ENCODE measurements at places on chromosomes 11 and 22. TPM values are rescaled to one million over a fixed set of nuclear protein-coding genes. Genes with fewer than 3 reads are reported as not detected.
A peak's percentile ranks its signal among the peaks of the same experiment; 100 is the strongest.

GRCh38 chr11:64856382-64857227 is 12.2 kb upstream of the CDC42BPG start:
- no peak for DNase-seq

DNA sequence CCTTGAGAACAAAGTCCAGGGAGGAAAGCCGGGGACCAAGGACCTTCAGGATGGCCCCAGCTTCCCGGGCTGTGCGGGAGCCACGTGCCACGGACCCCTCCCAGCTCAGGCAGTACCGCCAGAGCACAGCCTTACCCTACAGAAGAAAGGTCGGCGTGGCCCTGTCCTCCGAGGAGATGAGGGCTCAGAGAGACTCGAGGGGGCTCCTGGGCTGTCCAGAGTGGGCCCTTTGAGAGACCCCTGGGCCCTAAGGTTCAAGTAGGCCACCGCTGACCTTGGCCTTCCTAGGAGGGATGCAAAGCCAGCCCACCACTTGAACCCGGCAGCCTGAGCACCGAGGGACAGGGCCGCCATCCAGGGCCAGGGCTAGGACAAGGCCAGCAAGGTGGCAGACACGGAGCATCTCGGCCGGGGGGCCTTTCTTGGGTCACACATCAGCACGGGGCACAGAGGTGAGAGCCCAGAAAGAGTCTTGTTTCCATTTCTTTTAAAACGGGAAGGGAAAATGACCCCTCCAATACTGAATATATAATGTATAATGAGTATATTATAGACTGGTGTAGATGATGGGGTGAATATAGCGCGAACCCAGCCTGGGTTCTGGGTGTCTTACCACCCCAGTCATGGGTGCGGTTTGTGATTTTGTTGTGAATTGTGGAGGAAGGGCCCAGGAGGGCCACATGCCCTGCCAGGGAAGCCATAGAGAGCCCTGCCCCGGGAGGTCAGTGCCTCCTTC is 34.4 kb upstream of the PPARA start:
- DNase-seq, result no peak

GRCh38 chr11:6249770-6250555 is 9.7 kb upstream of the CCKBR start:
- no peak for DNase-seq

The YPEL4 gene
- 0.82 TPM for total RNA-seq

The TEF gene
- 7.0 TPM for total RNA-seq

- DNase-seq, result peak; percentile 38
Measured at GRCh38 chr22:44336962-44337677, 24.4 kb upstream of the SHISAL1 start.

The NAGA gene
- 17.8 TPM for total RNA-seq

GRCh38 chr11:2137202-2138067 is 1.8 kb downstream of the IGF2 start:
- peak; percentile 82 for DNase-seq

DNA sequence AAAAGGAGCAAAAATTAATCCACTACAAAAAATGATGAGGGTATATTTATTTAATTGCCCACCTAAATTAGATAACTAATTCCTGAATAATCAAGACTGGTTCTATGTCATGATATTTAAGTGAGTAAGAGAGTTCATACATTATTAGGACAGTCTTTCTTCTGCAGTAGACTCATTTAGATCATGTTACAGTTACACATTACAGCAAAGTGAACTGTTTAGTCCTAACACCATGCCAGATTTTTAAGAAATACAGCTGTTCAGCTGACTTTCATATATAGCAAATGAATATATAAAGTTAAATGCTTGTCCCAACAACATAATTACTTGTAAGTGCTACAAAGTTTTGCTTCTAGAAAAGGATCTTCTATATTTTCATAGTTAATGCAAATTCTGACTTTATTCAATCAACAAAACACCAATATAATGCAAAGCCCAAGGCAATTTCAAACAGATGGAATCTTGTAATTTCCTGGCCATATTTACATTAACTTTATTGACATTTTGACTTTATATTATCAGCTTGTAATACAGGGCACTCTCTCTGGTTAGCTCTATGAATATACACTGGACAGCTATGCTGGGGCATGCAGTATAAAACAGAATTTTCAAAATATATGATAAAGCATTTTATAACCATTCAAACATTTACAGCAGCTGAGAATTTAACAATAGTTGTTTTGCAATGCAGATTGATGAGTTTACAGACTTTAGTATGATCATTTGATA is 45.7 kb upstream of the TP53AIP1 start:
- DNase-seq, result no peak

DNA sequence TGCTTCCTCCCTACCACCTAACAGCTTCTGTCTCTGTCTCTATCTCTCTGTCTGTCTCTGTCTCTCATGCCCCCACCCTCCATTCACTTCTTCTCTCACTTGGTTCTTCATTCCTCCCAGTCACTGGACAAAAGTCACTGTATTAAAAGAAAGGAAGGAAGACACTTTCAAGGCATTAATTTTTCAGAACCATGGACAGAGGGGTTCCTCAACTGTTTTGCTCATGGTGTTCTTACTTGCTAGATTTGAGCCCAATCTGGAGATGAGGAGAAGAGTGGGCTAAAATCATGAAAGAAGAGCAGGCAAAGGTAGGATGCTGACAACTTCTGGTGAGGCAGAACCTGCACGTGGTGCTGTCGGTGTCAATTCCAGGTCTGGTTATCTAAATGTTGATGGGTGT is 116.7 kb upstream of the LARGE1 start:
- peak; percentile 62 for DNase-seq

GRCh38 chr11:46676436-46677158 is 23.8 kb downstream of the ARHGAP1 start:
- no peak for DNase-seq

The OR52E8 gene
- not detected for total RNA-seq

The RBM14 gene
- total RNA-seq, result 83.1 TPM

The PNPLA3 gene
- total RNA-seq, result 23.4 TPM

The ZDHHC8 gene
- total RNA-seq, result 47.6 TPM

- DNase-seq, result no peak
Measured at GRCh38 chr11:61950035-61950547, at the start of gene BEST1. BEST1 (plus strand) TSS chr11:61950351; CDS start chr11:61951807, 1,456 bp downstream.

The SMTNL1 gene
- total RNA-seq, result not detected

- no peak for DNase-seq
Measured at GRCh38 chr11:130042093-130042591, 27.6 kb upstream of the APLP2 start.

GRCh38 chr11:79081471-79082031 is 359.3 kb downstream of the TENM4 start:
- DNase-seq, result no peak

The SLC5A12 gene
- total RNA-seq, result 1.4 TPM

- peak; percentile 9 for DNase-seq
Measured at GRCh38 chr11:7220636-7221035, 31.1 kb upstream of the SYT9 start.

- DNase-seq, result no peak
Measured at GRCh38 chr11:112885744-112886433, 75.3 kb upstream of the NCAM1 start.

The ZP1 gene
- not detected for total RNA-seq

GRCh38 chr11:84130646-84131427 is 844.7 kb upstream of the CCDC90B start:
- DNase-seq, result no peak

GRCh38 chr22:44067033-44067432 is 42.9 kb downstream of the PARVB start:
- no peak for DNase-seq

DNA sequence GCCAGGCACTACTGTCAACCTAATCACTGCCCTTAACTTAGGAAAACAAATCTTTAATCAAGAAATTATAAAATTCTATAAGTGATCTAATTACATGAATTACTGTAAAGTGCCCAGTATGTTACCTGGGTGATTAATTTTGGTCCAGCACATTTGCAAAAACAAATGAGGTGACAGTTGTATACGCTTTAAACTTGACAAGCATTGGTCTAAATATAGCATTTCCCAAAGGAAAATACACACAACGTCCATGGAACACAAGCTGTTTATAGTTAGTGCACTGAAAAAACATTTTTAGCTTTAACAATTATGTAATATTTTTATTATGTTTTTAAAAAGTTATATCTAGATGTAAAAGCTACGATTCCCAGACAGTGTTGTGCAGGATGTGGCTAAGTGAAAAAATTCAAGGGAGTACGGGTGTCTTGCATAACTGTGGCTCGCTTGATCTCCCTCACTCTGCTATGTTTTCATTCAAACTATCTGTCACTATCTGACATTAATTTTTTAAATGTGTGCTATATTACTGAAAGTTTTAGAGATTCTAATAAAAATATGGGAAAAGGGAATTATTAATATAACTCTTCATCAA is 38.8 kb downstream of the PGR start:
- no peak for DNase-seq

The ZPR1 gene
- 52.0 TPM for total RNA-seq

- no peak for DNase-seq
Measured at GRCh38 chr11:47940904-47941649, 39.3 kb upstream of the PTPRJ start.

GRCh38 chr11:81829976-81830375 is 903.7 kb downstream of the FAM181B start:
- no peak for DNase-seq

GRCh38 chr22:44924710-44925109 is 85.1 kb downstream of the PHF21B start:
- no peak for DNase-seq

- DNase-seq, result no peak
Measured at GRCh38 chr11:13984616-13985450, 22.3 kb downstream of the SPON1 start.

GRCh38 chr11:133917921-133918607 is 38.7 kb downstream of the IGSF9B start:
- peak; percentile 66 for DNase-seq

- no peak for DNase-seq
Measured at GRCh38 chr11:13897646-13898276, 64.8 kb upstream of the SPON1 start.

DNA sequence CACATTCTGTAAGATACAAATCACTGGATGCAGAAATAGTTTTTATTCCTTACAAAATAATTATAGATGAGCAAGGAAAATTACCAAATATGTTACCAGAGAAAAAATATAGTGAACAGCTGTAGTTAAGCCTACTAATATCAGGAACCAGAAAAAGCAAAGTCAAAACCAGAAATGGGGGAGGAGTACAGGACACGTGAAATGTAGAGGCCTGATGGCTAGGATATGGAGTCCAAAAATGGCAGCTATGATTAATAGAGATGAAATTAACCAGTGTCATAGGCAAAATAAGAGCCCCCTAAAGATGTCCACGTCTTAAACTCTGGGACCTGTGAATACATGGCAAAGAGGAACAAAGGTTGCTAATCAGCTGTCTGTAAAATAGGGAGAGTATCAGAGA is 34.1 kb downstream of the MRE11 start:
- DNase-seq, result no peak

- DNase-seq, result no peak
Measured at GRCh38 chr22:44927463-44928135, 82.2 kb downstream of the PHF21B start.

The RAG1 gene
- total RNA-seq, result 1.4 TPM

- DNase-seq, result no peak
Measured at GRCh38 chr22:36818010-36818642, 1.3 kb upstream of the PVALB start.

DNA sequence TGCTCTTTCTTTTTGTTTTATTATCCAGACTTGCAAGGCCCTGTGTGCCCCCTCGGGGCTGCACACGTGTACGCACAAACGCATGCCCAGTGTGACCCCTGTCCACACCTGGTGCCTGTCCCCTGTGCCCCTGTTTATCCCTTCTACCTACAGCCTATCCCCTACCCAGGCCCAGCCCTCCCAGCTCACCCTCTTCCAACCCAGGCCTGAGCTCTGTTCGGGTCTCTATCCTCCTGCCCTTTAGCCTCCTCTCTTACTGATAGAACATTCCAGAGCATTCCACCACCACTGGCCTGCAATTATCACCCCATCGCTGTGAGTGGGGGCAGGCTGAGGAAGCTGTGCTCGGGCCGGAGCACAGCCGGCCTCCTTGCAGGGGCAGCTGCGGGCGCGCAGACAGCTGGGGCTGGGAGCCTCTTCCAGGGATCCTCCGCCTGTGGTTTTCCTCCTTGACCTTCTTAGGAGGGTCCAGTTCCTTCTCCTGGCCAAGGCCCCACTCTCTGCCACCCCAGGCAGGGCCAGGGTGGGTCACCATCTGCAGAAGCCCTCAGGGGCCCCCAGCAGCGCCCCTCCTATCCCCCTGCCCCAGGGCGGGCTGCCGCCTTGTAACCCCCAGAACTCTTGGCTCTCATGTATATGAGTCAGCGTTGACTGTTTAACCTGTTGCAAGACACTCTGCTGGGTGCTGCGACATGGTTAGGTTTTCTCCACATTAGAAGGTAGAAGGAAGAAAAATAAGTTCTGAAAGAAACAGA is 41.8 kb upstream of the KCNQ1OT1 start:
- no peak for DNase-seq

DNA sequence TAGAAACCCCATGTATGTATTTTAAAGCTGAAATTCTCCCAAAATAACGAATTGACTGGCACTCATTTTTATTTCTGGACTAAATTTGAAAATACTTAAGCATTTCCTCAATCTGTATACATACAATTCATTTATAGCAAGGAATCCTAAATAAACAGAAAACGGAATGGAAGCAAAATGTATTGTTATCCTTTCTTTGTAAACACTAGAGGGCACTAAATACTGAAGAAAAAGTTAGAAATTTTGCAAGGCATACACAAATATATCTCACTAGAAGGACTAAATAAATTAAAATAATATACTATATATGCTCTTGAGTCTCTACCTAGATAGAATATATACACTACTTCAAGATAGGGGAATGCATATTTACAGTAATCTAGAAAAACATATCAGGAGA is 23.1 kb upstream of the ANO5 start:
- DNase-seq, result peak; percentile 27

DNA sequence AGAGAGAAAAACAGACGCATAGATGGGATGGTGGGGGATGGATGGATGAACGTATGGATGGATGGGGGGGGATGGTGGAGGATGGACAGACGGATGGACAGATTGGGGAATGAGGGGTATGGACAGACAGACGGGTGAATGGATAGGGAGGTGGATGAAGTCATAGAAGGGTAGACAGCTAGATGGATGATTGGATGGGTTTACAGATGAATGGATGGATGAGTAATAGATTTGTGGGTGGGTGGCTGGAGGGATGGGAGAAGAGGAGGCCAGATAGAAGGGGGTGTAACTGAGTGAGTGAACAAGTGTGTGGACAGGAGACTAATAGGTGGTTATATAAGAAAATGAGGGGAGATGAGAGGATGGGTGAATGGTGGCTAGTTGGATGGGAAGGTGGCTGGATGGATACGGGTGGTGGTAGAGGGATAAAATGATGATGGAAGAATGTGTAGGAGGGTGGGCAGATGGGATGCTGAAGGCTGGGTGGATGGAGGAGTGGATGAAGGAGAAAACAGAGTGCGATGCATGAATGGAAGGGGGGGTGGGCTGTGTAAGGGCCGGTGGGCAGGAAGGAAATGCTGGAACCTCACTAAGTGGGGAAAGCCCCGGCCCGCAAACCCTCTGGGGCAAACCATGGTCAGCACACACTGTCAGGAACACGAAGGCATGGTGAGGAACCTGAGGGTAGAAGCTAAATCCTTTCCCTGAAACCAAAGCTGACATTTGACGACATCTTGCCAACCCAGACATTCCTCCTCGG is 21.6 kb downstream of the ARVCF start:
- no peak for DNase-seq

The CARD18 gene
- total RNA-seq, result not detected

GRCh38 chr22:36467946-36468345 is 13.5 kb downstream of the TXN2 start:
- DNase-seq, result no peak

GRCh38 chr22:41021061-41021612 is 70.0 kb downstream of the RBX1 start:
- DNase-seq, result peak; percentile 49

- peak; percentile 28 for DNase-seq
Measured at GRCh38 chr22:20246368-20247009, 21.6 kb downstream of the RTN4R start.
